ENCODE measurements at places on chromosomes 7 and 10.

GRCh38 chr7:30755384-30756154 is 3.6 kb downstream of the INMT start:
- DNase-seq, result no peak

GRCh38 chr10:72509941-72510340 is 115.9 kb downstream of the MICU1 start:
- DNase-seq, result peak; percentile 78

DNA sequence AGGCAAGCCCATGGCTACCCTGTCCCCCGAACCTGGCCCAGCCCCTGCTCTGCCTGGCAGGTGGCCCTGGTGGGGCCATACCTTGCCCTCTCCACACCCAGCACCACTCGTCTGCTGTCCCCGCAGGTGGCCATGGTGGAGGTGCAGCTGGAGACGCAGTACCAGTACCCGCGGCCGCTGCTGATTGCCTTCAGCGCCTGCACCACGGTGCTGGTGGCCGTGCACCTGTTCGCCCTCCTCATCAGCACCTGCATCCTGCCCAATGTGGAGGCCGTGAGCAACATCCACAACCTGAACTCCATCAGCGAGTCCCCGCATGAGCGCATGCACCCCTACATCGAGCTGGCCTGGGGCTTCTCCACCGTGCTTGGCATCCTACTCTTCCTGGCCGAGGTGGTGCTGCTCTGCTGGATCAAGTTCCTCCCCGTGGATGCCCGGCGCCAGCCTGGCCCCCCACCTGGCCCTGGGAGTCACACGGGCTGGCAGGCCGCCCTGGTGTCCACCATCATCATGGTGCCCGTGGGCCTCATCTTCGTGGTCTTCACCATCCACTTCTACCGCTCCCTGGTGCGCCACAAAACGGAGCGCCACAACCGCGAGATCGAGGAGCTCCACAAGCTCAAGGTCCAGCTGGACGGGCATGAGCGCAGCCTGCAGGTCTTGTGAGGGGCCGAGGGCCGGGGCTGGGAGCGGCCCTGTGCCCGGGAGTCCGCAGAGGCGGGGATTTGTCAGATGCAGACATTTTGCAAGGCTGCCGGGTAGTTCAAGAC is 13.2 kb downstream of the ORAI2 start:
- DNase-seq, result no peak

- no peak for DNase-seq
Measured at GRCh38 chr10:5524641-5525560, at the start of gene CALML3. TSS of gene CALML3 (plus strand) at chr10:5524961. CDS start at chr10:5525086, 125 bp downstream.

DNA sequence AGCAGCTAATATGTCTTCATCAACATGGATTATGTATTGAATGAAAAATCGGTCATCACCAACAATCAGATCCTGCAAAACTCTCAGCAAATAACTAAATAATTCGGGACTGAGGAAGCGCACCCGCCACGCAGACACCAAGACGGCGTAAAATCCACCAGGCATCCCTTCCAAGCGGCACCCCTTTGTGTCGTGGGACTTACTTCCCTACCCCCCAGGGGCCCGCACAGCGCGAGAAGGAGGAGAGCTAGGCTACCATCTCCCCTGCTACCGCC is 721 bp downstream of the ARL3 start:
- DNase-seq, result peak; percentile 80

- DNase-seq, result no peak
Measured at GRCh38 chr10:34748357-34748756, 66.7 kb downstream of the PARD3 start.

GRCh38 chr7:66743920-66744319 is 3.4 kb downstream of the RABGEF1 start:
- no peak for DNase-seq

DNA sequence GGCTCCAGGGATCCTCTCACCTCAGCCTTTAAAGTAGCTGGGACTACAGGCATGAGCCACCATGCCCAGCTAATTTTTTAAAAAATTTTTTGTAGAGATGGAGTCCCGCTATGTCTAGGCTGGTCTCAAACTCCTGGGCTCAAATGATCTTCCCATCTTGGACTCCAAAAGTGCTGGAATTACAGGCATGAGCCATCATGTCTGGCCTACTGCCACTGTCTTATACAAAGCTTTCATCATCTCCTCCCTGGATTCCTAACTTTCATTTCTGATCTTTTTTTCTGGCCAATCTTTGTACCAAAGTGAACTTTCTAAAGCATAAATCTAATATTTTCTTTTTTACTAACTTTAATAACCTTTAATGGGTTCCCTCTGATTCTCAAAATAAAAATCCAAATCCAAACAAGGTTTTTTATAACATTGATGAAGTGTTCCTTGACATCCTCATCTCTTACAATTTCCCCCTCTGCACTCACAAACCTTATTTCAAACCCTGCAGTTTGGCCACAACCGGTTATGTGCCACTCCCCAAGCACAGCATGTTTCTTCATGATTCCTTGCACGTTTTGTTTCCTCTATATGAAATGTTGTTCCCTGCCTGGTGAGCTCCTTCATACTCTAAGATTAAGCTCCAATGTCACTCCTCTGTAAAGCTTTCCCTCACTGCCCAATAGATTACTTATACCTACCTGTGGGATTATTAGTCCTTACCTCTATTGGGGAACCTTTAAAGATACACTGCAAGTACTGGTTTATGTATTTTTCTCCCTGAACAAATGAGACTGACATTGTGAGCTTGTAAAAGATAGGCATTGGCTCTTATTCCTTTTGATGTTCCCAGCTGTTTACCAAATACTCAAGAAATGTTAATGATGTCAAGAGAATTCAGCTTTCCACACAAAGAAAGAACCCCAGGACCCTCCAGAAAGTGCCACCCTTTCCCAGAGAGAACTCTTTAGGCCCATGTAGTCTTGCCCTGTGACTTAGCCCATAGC is 101.7 kb downstream of the HOXA1 start:
- DNase-seq, result no peak

DNA sequence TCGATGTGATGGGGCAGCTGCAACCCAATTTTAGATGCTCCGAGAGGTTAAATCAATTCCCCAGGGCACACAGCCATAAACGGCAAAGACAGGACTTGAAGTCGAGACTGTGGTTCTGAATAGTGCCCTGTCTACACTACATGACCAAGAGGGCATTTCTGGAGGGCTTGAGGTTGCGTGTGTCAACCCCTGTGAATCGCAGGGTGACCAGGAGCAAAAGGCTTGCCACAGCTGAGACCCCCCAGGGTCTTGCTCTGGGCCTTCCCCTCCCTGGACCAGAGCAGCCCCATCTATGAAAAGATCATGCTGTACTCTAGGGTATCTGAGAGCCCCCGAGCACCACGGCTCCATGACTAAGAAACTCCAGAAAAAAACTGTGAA is 26.8 kb upstream of the RASGEF1A start:
- DNase-seq, result no peak

DNA sequence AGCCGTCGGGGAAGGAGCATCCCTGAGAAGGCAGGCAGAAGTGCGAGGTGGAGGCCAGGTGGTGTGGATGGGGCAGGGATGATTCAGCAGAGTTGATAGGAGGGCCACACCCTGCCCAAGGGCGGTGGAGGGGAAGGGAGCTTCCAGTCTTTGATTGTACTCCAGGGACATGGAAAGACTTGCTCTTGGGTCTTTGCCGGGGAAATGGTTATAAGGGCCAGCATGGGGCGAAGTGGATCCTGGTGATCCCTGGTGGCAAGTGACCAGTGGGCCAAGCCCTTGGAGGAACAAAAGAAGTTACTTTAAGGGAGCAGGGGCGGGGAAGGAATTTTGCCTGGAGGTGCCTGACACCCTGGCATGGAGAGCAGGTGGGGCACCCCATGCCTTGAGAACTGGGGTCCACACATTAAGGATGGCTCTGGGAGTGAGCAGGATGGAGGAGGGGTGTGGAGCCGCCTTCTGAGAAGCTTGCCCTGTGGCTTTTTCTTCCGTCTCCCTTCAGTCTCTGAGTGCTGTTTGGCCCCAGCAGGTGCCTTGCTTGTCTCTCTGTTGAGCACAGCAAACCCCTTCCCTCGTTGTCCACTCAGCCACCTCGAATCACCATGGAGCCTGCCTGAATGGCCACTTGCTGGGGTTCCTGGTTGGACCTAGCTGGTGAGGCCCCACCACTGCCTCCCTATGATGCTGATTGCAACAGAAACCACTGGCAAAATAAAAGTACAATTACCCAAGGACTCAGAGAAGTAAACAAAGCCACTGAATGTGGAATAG is 83.9 kb downstream of the RAMP3 start:
- no peak for DNase-seq

All from inflammatory macrophage (primary cell).